WTC11 (cell line): ENCODE measurements at places on chromosomes 6 and 20.

DNA sequence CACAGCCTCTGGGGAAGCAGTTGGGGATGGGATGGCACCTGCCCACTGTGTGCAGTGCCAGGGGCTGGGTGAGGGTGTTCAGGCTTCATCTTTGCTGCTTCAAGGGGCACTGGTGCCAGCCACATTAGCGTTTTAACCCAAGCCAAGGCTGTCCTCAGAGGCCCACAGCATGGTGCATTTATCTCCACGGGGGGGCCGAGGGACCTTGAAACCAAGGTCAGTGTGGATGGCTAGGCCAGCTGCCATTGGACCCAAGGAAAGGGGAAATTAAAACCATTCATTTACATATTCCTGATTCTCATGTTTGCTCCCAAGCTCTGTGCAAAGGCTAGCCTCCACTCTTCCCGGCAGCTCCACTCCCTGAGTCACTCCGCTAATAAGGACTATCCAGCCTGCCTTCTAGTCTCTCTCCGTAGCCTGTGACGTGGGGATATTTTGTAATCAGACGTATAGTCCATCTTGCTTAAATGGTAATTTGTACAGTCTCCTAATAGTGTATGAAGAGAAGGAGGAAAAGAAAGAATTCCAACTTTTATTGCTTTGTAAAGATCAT lies 197.1 kb downstream of the CDH4 start:
- no peaks in the 10 kb centered on the region for H3K27me3 ChIP-seq

DNA sequence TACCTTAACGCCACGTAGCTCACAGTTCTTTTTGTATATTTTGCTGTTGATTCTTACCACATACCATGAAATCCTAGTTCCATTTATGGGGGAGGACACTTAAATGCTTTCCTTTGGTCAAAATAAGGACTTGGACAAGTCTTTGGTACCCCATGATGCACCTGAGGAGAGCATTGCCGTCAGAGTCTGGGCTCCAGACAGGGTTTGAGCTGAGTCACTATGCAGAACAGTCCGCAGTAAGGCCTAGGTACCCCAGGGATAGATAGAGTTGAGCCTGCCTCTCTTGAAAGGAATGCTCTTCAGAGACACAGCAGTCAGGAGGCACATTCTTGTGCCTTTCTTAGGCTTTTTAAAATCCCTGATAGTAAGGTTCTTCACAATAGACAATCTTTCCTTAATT lies 6.0 kb downstream of the PARD6B start:
- DNase-seq: peak; percentile 22
- H3K27me3 ChIP-seq: no peaks in the 10 kb centered on the region
- peak overlapping the region; percentile 94 for H3K27ac ChIP-seq
- H3K36me3 ChIP-seq: peaks cover 18% of the 10 kb centered on the region
- peaks cover 62% of the 10 kb centered on the region for H3K4me1 ChIP-seq

- no peak for DNase-seq
- no peak overlapping the region for H3K4me3 ChIP-seq
- H3K36me3 ChIP-seq: no peaks in the 10 kb centered on the region
- H3K27me3 ChIP-seq: no peaks in the 10 kb centered on the region
These were observed 114.9 kb downstream of the EPHA7 start for GRCh38 chr6:93304505-93304904.

- no peaks in the 10 kb centered on the region for H3K4me1 ChIP-seq
- DNase-seq: no peak
- no peak overlapping the region for H3K4me3 ChIP-seq
- peaks cover 6% of the 10 kb centered on the region; the same call in 1 of the 2 replicates for H3K27me3 ChIP-seq
- H3K36me3 ChIP-seq: no peaks in the 10 kb centered on the region
These were observed 151.0 kb downstream of the CLIC5 start for GRCh38 chr6:45864651-45865050.

GRCh38 chr6:46961232-46961631 lies 39.5 kb upstream of the ADGRF5 start:
- no peak for DNase-seq
- no peak overlapping the region for H3K4me3 ChIP-seq
- H3K4me1 ChIP-seq: peaks cover 9% of the 10 kb centered on the region
- H3K27ac ChIP-seq: no peak overlapping the region
- no peaks in the 10 kb centered on the region for H3K27me3 ChIP-seq

DNA sequence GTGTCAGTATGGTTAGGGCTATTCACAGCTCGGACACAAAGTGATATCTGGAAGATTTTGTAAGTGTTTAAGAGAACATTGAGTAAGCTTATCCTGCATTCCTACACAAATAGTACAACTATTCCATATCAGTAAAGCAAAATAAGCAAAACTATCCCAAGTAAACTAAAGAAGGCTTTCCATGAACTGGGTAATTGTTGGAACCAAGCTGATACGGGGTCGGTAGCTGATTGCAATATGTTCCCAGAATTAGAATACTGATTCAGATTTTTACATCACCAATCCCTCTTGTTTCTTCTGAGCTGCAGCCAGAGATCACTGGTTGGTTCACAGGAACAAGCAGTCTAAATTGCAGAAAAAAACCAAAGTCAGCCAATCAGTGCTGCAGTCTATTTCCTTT lies 54.1 kb downstream of the CDS2 start:
- no peak overlapping the region for H3K4me3 ChIP-seq
- H3K27ac ChIP-seq: no peak overlapping the region
- no peak for DNase-seq
- peaks cover 30% of the 10 kb centered on the region for H3K4me1 ChIP-seq
- peaks cover 39% of the 10 kb centered on the region for H3K36me3 ChIP-seq

DNA sequence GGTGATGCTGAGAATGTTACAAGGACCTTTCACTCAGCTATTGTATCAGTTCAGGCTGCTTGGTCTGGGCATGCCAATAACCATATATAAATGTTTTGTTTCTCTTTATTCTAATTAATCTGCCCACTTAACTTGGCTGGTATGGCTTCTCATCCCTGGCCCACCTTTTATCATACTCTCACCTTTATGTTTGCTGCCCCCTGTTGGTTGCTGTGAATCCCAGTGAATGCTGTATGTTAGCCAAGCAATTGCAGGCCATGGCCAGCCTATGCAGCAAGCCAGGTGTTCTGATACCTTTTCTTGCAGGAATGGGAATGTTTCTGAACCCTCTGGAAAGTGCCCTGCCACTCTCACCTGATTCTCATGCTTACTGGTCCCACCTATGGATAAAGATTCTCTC lies 54.6 kb downstream of the PCSK2 start:
- H3K4me3 ChIP-seq: no peak overlapping the region
- no peak overlapping the region for H3K27ac ChIP-seq
- H3K27me3 ChIP-seq: no peaks in the 10 kb centered on the region
- peaks cover 14% of the 10 kb centered on the region for H3K4me1 ChIP-seq
- DNase-seq: peak; percentile 82

GRCh38 chr6:163170294-163170883 lies 244.1 kb upstream of the QKI start:
- H3K4me1 ChIP-seq: peaks cover 4% of the 10 kb centered on the region; the same call in 1 of the 2 replicates
- no peak overlapping the region for H3K27ac ChIP-seq
- H3K36me3 ChIP-seq: peaks cover 4% of the 10 kb centered on the region

GRCh38 chr20:51346686-51347485 lies 195.6 kb downstream of the NFATC2 start:
- no peak for DNase-seq
- peaks cover 5% of the 10 kb centered on the region for H3K36me3 ChIP-seq
- no peak overlapping the region for H3K27ac ChIP-seq
- H3K4me1 ChIP-seq: 0 out of 2 replicates have a peak, but pooled peaks cover 3% of the 10 kb centered on the region

DNA sequence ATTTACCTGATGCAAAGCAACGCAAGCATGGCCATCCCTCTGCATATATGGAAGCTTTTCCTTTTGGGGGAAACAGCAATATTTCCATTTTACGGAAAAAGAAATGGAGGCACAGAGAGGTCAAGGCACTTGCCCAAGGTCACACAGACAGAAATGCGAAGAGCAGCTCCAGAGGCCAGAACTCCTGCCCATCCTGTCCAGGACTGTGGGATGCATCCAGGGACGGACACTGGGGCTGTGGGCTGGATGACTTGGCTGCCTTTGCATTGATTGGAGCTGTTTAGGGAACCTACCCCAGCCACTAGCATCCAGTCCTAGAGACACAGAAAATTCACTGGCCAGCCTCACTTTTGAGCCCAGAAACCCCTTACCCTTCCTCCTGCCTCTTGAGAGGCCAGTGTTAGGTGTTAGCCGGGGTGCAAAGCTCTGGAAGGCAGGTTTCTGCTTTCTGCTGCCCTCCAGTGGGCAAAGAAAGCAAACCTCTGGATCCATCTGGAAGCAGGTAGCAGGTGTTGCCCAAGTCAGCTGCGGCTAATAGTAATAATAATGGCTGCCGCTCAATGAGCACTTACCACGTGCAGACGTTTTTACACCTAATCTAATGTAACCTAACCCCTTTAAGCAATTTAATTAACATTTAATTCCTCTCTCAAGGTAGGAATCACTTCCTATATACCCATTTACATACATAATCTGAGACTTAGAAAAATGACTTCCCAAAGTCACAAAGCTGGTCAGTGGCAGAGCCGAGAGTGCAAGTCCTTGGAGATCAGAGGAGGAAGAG lies 31.7 kb upstream of the CCN5 start:
- no peaks in the 10 kb centered on the region for H3K36me3 ChIP-seq
- no peak overlapping the region for H3K4me3 ChIP-seq
- DNase-seq: peak; percentile 85
- H3K27me3 ChIP-seq: peaks cover 10% of the 10 kb centered on the region
- H3K27ac ChIP-seq: no peak overlapping the region

DNA sequence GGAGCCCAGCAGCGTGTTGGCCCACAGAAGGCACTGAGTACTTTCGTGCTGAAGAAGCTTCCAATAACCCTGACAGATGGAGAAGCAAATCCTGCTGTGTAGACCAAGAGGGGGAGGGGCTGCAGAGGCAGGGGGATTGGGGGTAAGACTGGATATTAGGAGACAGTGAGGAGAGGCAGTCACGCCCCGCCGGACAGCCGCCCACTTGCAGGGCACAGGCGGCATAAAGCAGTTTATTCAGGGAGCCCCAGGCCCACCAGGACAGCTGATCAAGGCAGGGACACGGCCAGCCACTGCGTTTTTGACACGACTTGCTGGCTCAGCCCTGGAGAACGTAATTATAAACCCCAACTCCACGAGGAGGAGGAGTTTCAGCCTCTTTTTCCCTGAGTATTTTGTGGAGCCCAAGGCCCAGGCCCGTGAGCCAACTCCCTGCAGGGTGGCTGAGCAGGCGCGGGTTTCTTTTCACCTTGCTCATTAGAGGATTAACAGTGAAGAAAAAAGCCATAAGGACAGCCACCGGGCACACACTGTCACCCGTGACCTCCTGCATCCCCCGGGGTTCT lies 177.9 kb downstream of the TFAP2C start:
- H3K4me3 ChIP-seq: no peak overlapping the region
- DNase-seq: no peak
- peaks cover 39% of the 10 kb centered on the region for H3K4me1 ChIP-seq
- H3K27me3 ChIP-seq: peaks cover 6% of the 10 kb centered on the region; the same call in 1 of the 2 replicates

DNA sequence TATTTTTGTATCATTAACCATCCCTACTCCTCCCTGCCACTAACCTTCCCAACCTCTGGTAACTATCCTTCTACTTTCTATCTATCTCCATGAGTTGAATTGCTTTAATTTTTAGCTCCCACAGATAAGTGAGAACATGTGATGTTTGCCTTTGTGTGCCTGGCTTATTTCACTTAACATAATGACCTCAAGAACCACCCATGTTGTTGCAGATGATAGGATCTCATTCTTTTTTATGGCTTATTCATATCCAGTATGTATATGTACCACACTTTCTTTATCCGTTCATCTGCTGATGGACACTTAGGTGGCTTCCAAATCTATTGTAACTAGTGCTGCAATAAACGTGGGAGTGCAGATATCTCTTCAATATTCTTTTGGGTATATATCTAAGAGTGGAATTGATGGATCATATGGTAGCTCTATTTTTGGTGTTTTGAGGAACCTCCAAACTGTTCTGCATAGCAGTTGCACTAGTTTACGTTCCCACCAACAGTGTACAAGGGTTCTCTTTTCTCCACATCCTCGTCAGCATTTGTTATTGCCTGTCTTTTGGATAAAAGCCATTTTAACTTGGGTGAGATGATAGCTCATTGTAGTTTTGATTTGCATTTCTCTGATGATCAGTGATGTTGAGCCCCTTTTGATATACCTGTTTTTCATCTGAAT lies 201.4 kb downstream of the ARHGAP18 start:
- H3K27ac ChIP-seq: no peak overlapping the region
- H3K36me3 ChIP-seq: no peaks in the 10 kb centered on the region
- no peaks in the 10 kb centered on the region for H3K27me3 ChIP-seq
- no peak for DNase-seq

GRCh38 chr6:131225959-131226358 lies 90.7 kb downstream of the AKAP7 start:
- peaks cover 9% of the 10 kb centered on the region for H3K36me3 ChIP-seq
- no peak for DNase-seq
- H3K4me3 ChIP-seq: no peak overlapping the region
- H3K27ac ChIP-seq: peak overlapping the region; percentile 42; the same call in 1 of the 2 replicates

GRCh38 chr6:45543298-45544235 lies 165.8 kb upstream of the SUPT3H start:
- H3K27ac ChIP-seq: no peak overlapping the region
- DNase-seq: no peak
- H3K27me3 ChIP-seq: no peaks in the 10 kb centered on the region; the same call in 1 of the 2 replicates
- no peaks in the 10 kb centered on the region for H3K36me3 ChIP-seq
- peaks cover 7% of the 10 kb centered on the region for H3K4me1 ChIP-seq
- no peak overlapping the region for H3K4me3 ChIP-seq

- H3K4me1 ChIP-seq: no peaks in the 10 kb centered on the region; the same call in none of the 2 replicates
- H3K36me3 ChIP-seq: no peaks in the 10 kb centered on the region
- H3K4me3 ChIP-seq: no peak overlapping the region
- DNase-seq: no peak
- peaks cover 57% of the 10 kb centered on the region for H3K27me3 ChIP-seq
These were observed 65.1 kb upstream of the CDH4 start for GRCh38 chr20:61186771-61187472.

DNA sequence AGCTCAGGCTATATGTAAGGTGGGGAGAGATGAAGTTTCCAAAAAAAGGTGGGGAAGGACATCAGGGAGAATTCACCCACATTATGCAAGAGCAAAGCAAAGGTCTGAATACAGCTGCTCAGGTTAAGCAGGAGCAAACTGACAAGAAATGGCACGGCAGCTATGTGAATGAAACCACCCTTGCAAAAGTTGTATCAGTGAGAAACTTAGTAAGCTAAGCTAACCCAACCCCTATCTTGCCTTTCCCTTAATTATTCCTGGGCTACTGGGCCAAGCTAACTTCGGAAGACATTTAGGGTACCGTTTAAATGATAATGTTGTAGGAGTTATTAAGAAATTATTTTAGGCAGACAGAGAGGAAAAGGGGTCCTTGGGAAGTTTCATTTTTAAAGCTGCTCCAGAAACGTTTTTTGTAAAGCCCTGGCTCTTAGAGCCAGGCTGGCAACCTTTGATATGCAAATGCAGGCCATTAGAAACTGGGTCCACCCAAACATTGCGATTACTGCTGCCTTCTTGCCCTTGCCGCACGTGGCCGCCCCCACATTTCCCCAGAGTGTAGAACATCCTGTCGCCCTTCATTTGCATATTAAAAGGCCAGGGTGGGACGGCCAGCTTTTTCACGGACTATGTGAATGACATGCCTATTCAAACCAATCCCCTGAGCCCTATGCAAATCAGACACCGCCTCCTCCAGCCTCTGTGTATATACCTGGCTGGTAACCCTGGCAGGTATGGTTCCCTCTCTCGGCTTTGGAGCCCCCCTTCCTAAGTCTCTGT lies 60.5 kb upstream of the SAMD5 start:
- peaks cover 50% of the 10 kb centered on the region for H3K4me1 ChIP-seq
- peak overlapping the region; percentile 45 for H3K4me3 ChIP-seq
- H3K27ac ChIP-seq: peak overlapping the region; percentile 38; the same call in 1 of the 2 replicates
- peak; percentile 93 for DNase-seq
- peaks cover 58% of the 10 kb centered on the region for H3K27me3 ChIP-seq
